Activated naive CD4-positive, alpha-beta T cell (primary cell): ENCODE measurements at places on chromosomes 11 and 22.

DNA sequence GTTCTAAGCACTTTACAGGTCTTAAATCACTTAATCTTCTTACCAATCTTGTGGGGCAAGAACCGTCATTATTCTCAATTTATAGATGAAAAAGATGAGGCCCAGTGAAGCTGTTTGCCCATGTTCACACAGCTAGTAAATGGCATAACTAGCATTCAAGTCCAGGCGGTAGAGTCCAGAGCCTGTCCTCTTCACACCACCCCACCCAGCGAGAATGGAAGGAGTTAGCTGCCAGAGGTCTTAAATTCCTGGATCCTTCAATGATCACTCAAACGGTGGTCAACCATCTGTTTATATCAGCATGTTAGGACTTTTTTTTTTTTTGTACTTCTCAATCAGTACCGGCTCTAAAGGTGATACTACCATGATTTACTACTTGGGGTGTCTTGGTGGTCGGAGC lies 43.3 kb downstream of the PARVA start:
- DNase-seq: no peak

GRCh38 chr22:20922141-20922751 lies 5.0 kb downstream of the CRKL start:
- no peak for DNase-seq

DNA sequence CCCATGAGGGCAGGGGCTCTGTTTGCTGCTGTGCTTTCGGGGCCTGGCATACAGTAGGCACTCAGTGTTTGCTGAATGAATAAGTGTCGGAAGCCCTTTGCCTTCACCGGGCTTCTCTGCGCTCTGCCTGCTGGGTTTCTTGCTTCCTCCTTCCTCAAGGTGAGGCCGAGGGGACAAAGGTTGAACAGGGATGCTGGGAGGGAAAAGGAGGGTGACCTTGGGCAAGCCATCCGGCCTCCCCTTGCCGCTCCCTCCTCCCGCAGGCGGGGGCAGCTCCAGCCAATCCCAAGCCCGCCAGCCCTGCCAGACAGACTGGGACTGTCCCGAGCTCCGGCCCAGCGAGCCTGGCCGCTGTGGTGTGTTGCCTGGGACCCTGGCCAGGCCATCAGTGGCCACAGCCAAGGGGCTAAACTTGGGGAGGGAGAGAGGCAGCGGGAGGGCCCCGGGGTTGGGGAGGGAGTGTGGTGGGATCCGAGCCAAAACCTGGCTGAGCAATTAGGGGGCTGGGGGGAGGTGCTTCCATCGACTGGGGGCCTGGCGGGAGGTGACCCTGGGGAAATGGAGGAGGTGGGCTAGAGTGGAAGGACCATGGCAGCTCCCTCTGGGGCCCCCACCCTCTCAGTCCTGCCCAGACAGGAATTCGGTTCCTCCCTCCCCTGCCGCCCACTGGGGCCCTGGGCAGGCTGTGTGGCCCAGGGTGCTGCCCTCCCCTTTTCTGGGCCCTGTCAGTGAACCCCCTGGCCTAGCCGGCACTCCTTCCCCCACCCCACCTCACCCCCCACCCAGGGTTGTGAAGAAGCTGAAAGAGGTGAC lies 3.4 kb upstream of the RCOR2 start:
- no peak for DNase-seq

DNA sequence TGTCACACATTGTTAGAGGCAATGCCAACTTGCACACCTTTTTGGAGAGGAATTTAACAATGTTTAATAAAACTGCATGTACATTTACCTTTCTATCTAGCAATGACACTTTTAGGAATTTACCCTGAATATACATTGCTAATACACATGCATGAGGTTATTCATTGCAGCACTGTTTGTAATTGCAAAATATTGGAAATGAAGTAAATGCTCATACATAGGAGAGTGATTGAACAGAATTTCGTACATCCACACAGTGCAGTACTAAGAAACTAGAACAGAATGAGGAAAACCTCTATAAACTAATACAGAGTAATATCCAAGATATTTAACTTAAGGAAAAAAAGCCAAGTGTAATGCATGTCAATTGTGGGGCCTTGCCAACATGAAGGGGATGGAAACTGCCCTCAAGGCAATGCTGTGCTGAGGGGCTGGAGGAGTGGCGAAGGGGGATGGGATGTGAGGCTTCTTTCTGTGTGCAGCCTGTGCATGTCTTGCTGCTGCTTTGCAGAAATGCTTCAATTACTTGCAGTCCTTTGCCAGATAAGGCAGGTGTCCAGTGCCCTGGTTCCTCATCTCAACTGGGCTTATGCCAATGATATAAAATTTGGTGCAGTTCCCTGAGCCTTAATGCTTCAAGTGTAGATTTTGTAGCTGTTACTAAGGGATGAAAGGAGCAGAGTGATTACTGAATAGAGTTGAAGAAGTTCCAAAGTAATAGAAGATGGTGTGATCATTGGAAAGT lies 96.1 kb downstream of the GRIA4 start:
- no peak for DNase-seq

DNA sequence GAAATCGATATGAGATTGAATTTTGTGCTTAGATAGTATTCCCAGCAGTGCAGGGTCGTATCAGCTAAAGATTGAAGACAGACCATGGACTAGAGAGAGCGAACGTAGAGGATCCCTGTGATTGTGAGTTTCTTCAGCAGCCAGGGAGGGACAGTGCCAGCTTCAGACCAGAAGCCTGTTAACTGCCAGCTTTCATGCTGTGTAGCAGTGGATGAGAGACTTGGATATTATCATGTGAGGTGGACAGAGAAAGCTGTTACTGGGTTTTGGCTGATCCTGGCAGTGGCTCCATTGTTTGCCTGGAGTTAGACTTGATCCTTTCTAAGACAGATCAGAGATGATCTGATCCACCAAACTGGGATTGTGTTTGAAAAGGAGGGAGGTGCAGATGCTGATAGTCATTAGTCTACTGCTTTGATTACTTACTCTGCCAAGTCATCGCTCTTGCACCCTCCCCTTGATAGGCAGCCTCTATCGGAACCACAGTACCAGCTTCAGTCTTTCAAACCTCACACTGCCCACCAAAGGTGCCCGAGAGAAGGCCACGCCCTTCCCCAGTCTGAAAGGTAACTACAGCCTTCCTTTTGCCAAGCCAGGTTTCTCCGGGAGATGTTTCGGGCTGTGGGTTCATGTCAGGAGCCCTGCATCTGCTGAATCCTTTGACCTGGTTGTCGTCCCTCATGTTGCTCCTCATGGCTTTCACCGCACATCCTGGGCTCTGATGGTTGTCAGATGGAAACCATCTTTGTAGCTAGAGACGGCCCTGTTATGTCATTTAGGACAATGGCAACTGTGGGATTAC lies 16.2 kb downstream of the MADD start:
- no peak for DNase-seq

- DNase-seq: no peak
These were observed 37.8 kb downstream of the GALNT18 start for GRCh38 chr11:11583801-11584529.

DNA sequence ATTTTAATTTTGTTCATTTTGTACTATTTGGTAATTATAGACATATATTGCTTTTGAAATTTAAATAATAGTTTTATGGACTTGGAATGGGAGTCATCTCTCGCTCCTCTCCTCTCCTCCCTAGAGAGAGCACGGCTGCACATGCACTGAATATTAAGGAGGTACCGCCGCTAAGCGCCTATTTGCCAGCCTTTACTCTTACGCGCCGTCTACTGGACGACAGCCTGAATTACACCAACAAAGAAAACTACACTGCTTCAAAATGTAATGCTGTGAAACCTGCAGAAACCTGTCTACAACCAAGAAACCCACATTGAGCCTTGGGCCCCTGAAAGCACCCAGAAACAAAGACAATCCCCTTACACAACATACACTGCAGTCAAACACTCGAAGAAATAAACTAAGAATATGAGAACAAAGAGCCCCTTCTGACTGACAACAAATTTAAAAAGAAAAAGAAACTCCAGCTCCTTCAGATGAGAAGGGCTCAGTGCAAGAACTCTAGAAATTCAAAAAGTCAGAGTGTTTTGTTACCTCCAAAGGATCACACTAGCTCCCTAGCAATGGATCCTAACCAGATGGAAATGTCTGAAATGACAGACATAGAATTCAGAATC lies 737.2 kb downstream of the LRRC4C start:
- DNase-seq: no peak

- DNase-seq: no peak
These were observed 47.5 kb upstream of the TCF20 start for GRCh38 chr22:42317691-42318547.

DNA sequence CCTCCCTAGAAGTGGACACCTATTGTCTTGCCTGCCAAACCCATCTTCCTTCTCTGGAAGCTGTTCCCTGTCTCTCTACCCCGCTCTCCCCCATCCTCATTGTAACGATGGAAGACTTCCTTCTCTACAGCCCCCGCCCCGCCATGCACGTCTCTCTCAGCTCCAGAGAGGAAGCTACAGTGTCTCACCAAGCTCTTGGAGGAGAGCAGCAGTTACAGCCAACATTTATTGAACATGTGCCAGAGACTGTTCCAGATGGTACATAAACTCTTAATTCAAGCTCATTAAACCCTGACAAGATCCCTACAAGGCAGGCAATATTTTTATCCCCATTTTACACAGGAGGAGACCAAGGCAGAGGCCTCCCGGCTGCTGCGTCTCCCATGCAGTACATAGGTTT lies 15.1 kb downstream of the MCHR1 start:
- DNase-seq: no peak

- DNase-seq: no peak
These were observed 3.3 kb upstream of the SCN4B start for GRCh38 chr11:118155776-118156530.

GRCh38 chr22:31177420-31178162 lies 17.6 kb downstream of the RNF185 start:
- DNase-seq: no peak
